ENCODE measurements at places on chromosomes 5 and 9. TPM values are rescaled to one million over a fixed set of nuclear protein-coding genes. Genes with fewer than 3 reads are reported as not detected.

ITGA1 gene
- total RNA-seq: 2.9 TPM

GCNT4 gene
- 0.07 TPM for total RNA-seq

ACTBL2 gene
- total RNA-seq: not detected

FAXDC2 gene
- total RNA-seq: 22.4 TPM

FRMD3 gene
- 74.1 TPM for total RNA-seq

PLPP7 gene
- total RNA-seq: 50.3 TPM

CARD9 gene
- 0.46 TPM for total RNA-seq

CBY3 gene
- total RNA-seq: 0.18 TPM

- peaks cover 4% of the 10 kb centered on the region for H3K4me1 ChIP-seq
- H3K27ac ChIP-seq: no peak overlapping the region
- H3K36me3 ChIP-seq: no peaks in the 10 kb centered on the region
- H3K27me3 ChIP-seq: no peaks in the 10 kb centered on the region
These were observed 28.8 kb downstream of the GARNL3 start for GRCh38 chr9:127293328-127293727.

DNA sequence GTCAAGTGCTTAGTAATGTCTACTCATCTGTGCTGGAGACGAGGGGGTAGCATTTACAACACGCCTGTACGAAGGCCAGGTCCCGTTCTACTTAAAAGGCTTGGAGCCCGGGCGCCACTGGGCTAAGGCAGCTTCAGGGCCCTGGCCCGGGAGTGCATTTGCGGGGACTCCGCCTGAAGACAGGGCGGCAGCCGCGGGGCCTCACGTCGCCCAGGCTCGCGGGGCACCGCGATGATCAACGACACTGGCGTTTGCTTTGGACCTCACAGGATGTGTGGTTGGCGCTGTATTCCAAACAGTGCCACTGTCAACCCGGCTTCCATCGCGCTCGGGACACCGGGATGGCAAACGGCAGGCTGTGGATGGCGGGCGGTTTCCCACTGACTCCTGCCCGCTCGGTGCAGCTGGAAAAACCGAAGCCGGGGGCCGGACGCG is 1.1 kb upstream of the TENT4A start:
- peak overlapping the region; percentile 92 for H3K27ac ChIP-seq
- H3K36me3 ChIP-seq: no peaks in the 10 kb centered on the region
- H3K4me1 ChIP-seq: peaks cover 30% of the 10 kb centered on the region
- peak; percentile 57 for DNase-seq
- no peaks in the 10 kb centered on the region for H3K27me3 ChIP-seq
- peak overlapping the region; percentile 59 for H3K4me3 ChIP-seq

DNA sequence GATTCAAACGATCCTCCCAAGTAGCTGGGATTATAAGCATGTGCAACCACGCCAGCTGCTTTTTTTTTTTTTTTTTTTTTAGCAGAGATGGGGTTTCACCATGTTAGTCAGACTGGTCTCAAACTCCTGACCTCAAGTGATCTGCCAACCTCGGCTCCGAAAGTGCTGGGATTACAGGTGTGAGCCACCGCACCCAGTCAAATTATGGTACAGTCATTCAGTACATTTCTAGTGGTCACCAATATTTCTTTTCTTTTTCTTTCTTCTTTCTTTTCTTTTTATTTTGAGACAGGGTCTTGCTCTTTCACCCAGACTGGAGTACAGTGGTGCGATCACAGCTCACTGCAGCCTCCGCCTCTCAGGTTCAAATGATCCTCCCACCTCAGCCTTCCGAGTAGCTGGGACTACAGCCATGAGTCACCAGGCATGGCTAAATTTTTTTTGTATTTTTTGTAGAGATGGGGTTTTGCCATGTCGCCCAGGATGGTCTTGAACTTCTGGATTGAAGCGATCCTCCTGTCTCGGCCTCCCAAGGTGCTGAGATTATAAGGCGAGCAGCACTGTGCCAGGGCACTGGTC is 25.4 kb upstream of the DCP2 start:
- no peak overlapping the region for H3K27ac ChIP-seq
- no peak for DNase-seq
- no peaks in the 10 kb centered on the region for H3K36me3 ChIP-seq

DNA sequence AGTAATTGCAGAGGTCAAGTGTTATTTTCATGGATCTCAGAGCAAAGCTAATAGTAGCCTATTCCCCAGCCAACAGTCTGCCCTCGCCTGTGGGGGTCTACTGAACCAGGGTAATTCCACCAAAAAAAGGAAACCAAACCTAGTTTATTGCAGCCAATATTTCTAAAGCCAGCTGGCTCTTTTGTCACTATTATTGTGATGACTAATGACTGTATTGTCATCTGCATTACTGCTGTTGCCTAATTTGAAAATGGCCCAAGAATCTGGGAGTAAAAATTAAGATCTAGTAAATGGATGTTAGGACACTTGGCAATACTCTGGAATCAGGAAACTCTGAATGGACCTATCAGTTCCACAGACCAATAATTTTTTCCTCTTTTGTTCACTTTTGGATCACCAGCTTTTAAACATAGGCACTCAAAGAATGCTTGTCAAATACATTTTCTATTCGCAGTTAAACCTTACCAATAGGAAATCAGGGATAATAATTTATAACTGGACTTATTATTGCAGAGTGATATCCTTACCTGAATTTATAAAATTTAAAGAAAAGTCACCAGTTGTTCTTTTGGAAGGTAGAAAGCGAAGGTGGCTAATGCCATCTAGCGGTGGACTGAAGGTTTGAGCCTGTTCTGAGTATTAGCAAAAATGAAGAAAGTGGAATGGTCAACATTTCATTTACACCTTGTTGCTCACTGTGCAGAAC is 69.2 kb downstream of the SYK start:
- H3K27me3 ChIP-seq: peaks cover 3% of the 10 kb centered on the region
- H3K36me3 ChIP-seq: no peaks in the 10 kb centered on the region
- no peak overlapping the region for H3K27ac ChIP-seq
- H3K4me1 ChIP-seq: no peaks in the 10 kb centered on the region
- DNase-seq: peak; percentile 51

- no peak for DNase-seq
- no peak overlapping the region for H3K27ac ChIP-seq
- no peaks in the 10 kb centered on the region for H3K36me3 ChIP-seq
- peaks cover 6% of the 10 kb centered on the region for H3K4me1 ChIP-seq
These were observed 25.1 kb downstream of the CEL start for GRCh38 chr9:133086894-133087293.

DNA sequence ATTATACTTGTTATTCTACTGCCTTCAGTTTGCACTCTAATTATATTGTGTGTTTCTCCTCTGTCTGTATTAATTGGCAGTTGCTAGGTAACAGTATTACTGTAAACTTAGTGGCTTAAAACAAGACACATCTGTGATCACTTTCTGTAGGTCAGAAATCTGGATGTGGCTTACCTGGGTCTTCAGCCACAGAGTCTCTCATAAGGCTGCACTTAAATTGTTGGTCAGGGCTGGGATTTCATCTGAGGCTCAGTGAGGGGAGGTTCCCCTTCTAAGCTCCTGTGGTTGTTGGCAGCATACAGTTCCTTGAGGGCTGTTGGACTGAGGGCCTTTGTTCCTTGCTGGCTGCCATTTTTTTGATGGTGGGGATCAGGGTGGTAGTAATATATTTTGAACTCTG is 68.8 kb downstream of the SLC44A1 start:
- no peak for DNase-seq
- no peak overlapping the region for H3K27ac ChIP-seq
- no peaks in the 10 kb centered on the region for H3K36me3 ChIP-seq
- H3K4me3 ChIP-seq: no peak overlapping the region
- H3K4me1 ChIP-seq: peaks cover 17% of the 10 kb centered on the region
- H3K27me3 ChIP-seq: no peaks in the 10 kb centered on the region

GRCh38 chr9:112112941-112113681 is 62.0 kb downstream of the SUSD1 start:
- peaks cover 2% of the 10 kb centered on the region for H3K36me3 ChIP-seq
- H3K27me3 ChIP-seq: no peaks in the 10 kb centered on the region
- no peaks in the 10 kb centered on the region for H3K4me1 ChIP-seq
- DNase-seq: peak; percentile 26

GRCh38 chr9:101354143-101354764 is 30.6 kb downstream of the BAAT start:
- no peaks in the 10 kb centered on the region for H3K27me3 ChIP-seq
- H3K27ac ChIP-seq: no peak overlapping the region
- DNase-seq: no peak
- no peaks in the 10 kb centered on the region for H3K36me3 ChIP-seq
- H3K4me1 ChIP-seq: no peaks in the 10 kb centered on the region

DNA sequence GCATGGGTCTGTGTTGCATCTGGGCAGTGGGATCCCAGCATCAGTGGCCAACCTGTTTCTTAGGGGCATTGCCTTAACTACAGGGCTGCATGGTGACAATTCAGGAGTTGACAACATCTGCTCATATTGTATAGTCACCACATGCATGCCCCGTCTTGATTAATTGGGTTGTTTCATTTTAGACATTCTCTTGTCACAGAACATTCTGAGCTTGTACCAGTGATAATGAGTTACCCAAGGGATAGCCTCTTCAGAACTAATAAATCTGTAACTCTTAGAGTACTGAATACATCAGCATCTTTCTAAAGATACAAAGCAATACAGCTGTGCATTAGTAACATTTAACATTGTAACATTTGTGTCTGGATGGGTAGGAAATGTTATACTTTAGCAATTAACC is 426.5 kb upstream of the CD180 start:
- no peak for DNase-seq
- H3K4me3 ChIP-seq: no peak overlapping the region
- no peaks in the 10 kb centered on the region for H3K36me3 ChIP-seq
- H3K27me3 ChIP-seq: no peaks in the 10 kb centered on the region

- H3K36me3 ChIP-seq: no peaks in the 10 kb centered on the region
- no peak overlapping the region for H3K4me3 ChIP-seq
- H3K27ac ChIP-seq: no peak overlapping the region
- no peak for DNase-seq
- peaks cover 18% of the 10 kb centered on the region for H3K4me1 ChIP-seq
These were observed 275.2 kb downstream of the AOPEP start for GRCh38 chr9:95001720-95002119.

GRCh38 chr5:181204826-181205760 is at the start of gene TRIM7:
TSS of gene TRIM7 (minus strand) at chr5:181205196. CDS start at chr5:181205110, 86 bp downstream.
- H3K36me3 ChIP-seq: no peaks in the 10 kb centered on the region
- no peak within 1 kb of the TSS for H3K27ac ChIP-seq
- peak; percentile 53 for DNase-seq
- peaks cover 61% of the 10 kb centered on the region for H3K27me3 ChIP-seq

DNA sequence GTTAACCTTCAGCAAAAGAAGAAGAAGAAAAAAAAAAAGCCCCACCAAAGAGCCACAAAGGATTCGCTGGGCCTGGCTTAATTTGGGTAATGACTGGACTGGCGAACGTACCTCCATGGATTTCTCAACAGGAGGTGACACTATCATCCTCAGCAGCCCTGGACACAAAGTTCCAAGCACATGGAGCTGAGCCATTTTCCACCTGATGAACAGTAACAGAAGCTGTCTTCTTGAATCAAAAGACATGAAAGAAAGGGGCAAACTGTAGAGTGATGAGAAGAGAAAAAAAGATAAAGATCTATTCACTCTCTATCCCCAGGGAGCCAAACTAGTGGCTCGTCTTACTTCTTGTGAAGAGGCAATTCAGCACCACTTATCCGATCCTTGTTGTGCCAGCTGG is 150.2 kb upstream of the TRPM3 start:
- no peak overlapping the region for H3K4me3 ChIP-seq
- H3K27me3 ChIP-seq: no peaks in the 10 kb centered on the region
- H3K4me1 ChIP-seq: no peaks in the 10 kb centered on the region
- H3K27ac ChIP-seq: no peak overlapping the region

- H3K27ac ChIP-seq: no peak overlapping the region
- no peak for DNase-seq
- no peaks in the 10 kb centered on the region for H3K4me1 ChIP-seq
- H3K27me3 ChIP-seq: no peaks in the 10 kb centered on the region
- H3K4me3 ChIP-seq: no peak overlapping the region
These were observed 190.2 kb downstream of the TRPM6 start for GRCh38 chr9:74697535-74697934.

DNA sequence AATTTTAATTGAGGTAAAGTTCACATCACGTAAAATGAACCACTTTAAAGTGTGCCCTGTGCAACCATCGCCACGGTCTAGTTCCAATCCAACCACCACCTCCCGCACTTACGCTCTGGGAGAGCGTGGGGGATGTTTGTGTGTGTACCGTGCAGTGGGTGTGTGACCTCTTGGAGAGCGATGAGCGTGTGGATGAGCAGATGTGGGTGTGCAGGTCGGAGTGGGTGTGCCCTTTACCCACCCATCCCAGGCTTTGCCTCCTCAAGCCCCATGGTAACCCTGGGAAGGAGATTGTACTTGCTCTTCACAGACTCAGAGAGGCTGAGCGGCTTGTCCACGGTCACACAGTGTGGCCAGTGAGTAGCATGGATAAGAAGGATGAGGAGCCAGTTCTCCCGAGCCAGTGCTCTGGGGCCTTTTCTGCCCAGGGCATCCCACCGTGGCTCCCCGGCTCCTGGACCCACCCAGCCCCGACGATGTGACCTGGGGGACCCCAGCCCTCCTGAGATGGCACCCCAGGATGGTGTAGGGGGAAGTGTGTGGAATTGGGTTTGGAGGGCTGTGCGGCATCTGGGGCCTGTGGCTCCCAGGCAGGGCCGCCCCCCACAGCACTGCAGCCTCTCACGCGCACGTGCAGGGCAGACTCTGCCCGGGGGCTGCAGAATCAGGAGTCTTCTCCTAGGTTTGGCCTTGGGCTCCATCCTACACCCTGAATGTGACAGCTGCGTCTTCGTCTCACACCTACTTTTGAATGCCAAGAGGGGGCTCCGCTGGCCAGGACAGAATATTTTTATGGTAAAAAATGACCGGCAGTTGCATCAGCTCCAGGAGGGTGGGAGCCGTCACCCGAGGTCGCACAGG is 13.6 kb downstream of the LHX3 start:
- H3K4me3 ChIP-seq: no peak overlapping the region
- peaks cover 74% of the 10 kb centered on the region for H3K27me3 ChIP-seq
- H3K36me3 ChIP-seq: no peaks in the 10 kb centered on the region
- no peak overlapping the region for H3K27ac ChIP-seq
- no peak for DNase-seq
- H3K4me1 ChIP-seq: no peaks in the 10 kb centered on the region

DNA sequence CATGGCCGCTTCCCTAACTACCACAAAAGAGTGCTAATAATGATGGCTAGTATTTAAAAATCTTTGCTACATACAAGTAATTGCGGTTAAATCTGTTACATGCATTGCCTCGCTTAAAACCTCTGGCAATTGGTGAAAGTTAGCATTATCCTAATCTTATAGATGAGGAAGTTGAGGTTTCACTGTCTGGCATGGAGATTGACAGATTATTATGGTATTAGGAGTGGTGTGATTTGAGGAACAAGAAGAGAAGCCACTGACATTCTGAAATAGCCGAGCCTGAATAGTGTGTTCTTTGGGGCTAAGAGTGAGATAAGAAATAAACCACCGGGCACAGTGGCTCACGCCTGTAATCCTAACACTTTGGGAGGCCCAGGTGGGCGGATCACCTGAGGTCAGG is 45.3 kb upstream of the DPYSL3 start:
- H3K4me1 ChIP-seq: peaks cover 9% of the 10 kb centered on the region
- no peak overlapping the region for H3K27ac ChIP-seq
- H3K4me3 ChIP-seq: no peak overlapping the region
- H3K36me3 ChIP-seq: no peaks in the 10 kb centered on the region
- no peaks in the 10 kb centered on the region for H3K27me3 ChIP-seq
- no peak for DNase-seq
